ENCODE measurements at places on chromosomes 6 and 20.

DNA sequence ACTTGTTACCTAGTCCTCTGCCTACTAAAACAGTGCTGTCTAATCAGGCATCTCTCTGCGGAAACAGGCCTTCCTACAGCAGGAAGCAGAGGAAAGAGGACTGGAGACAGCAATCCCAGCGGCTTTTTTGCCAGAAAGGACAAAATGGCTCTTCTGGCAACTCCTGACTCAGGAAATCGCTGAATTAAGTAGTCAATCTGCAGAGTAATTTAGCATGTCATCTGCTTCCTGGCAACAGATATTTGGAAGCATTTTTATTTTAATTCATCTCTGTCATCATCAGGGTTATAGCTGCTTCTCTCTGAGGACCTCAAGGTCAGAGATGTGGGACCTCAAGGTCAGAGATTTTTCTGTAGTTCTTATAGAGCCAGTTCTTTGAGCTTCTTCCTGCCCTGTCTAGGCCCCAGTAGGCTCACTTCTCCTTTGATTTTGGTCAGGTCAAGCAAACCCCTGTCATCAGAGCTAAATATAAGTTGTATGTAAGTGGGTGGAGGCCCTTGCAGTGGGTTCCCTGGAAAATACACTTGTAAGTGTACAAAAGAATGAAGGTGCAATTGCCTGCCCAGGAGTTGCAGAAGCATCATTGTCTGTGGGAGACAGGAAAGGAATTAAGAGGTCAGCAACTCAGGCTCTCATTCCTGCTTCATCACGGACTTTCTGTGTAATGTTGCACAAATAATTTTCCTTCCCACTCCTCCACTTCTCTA lies 229.4 kb downstream of the ALDH8A1 start:
- DNase-seq: no peak

- no peak for DNase-seq
Observed at GRCh38 chr20:40046703-40047102, 642.3 kb downstream of the MAFB start.

DNA sequence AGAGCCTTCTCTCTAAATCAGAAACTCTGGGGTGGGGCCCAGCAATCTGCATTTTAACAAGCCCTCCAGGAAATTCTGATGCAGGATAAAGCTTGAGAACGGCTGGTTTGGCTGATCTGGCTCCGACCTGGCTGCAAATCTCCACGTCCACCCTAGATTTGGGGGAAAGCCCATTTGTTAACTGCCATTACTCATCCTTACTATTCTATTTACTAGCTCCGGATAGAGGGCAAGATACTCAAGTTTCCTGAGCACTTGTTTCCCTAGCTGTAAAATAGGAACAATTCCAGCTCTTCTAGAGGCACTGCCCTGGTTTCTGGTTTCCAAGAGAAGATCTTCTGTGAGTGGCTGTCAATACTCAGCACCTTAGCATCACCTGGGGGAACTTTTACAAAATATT lies 44.4 kb downstream of the DAAM2 start:
- DNase-seq: no peak

DNA sequence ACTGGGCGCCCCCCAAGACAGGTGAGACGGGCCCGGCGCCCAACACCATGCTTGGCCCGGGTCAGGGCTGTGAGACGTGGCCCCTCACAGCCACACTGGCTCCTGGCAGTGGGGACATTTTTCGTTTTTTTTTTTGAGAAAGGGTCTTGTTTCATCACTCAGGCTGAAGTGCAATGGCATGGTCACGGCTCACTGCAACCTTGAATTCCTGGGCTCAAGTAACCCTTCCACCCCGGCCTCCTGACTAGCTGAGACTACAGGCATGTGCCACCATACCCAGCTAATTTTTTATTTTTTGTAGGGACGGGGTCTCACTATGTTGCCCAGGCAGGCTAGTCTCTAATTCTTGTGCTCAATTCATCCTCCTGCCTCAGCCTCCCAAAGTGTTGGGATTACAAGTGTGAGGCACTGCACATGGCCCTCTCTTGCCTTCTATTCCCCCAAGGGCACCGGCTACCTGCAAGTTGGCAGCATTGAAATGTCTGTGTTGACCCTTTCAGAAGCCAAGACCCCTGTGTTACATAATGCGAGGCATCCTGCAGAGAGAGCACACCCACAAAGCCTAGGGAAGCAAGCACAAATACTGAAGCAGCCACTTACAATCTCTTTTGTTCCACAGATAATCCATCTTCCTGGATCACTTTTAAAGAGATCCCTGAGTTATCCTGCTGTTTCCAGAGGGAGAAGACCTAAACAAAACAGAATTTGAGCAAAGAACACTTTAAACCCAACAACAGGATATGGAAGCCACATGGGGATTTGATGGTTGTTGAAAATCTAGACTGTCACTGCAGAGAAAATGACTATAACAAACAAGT lies 57.5 kb upstream of the SLC4A11 start:
- no peak for DNase-seq

DNA sequence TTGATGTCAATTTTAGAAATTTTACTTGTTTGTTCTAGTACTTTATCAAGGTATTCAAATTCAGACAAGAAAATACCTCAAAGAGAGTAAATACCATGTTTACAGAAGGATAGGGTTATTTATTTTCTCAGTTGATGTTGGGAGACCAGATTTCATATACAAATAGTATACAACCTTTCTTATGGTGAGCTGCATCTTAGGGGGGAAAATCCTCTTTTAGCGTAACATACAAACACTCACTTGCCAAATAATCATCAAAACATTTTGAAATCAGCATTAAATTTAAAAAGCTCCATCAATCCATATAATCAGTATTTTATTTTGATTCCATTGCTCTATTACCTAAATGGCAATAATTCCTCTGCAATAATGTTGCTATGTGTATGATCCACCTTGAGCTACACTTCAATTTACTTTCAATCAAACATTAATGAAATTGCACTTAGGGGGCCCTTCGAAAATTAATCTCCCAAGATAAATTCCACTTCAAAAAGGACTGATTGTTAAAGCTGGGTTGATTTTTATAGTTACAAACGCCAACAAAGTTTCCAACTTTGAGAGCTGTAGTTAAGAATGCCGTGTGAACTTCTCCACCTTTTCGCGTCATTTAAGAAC lies 2.2 kb downstream of the NKX2-4 start:
- no peak for DNase-seq

- no peak for DNase-seq
Observed at GRCh38 chr6:57201718-57202117, 20.4 kb downstream of the RAB23 start.

DNA sequence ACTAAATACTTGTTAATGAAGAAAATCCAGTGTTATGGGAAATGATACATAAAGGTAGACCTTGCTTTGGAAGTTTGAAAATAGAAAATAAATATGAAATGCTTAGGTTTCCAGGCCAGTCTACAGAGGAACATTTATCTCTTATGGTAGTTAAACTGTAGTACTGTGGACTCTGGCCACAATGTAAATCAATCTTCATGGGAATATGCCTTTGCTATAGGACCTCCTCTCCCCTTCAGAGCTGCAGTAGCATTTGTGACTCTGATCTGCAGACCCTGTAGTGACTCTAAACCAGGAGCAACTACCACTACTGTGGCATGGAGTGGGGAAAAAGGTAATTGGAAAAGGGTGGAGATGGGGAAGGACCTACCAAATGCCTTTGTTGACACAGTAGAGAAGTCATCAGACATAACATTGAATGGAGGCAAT lies 4.5 kb downstream of the HSPA1A start:
- DNase-seq: no peak

DNA sequence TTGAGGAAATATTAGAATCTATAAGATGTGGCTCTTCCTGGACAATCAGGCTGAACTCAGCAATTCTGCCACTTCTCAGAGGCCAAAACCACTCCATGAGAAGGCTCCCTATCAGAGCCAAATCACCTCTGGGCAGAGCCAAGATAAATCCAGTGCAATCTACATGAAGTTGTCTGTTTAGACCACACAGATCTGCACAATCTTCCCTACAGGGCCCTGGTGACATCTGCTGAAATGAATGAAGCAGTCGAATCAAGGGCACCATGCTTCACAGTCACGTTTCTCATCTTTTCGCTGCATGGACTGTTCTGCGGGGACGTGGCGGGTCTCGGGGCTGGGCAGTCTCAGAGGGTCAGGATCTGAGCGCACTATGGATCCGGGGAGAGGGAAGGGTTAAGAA lies 60.1 kb upstream of the CD93 start:
- no peak for DNase-seq

GRCh38 chr6:49550492-49551077 lies at the start of gene C6orf141:
Gene C6orf141, plus strand, starts transcription at chr6:49550668. Its CDS starts 125 bp downstream, at chr6:49550793.
- no peak for DNase-seq

GRCh38 chr6:25714765-25715164 lies 39.8 kb upstream of the SLC17A4 start:
- no peak for DNase-seq

GRCh38 chr6:38503960-38504682 lies 135.6 kb downstream of the BTBD9 start:
- DNase-seq: no peak

DNA sequence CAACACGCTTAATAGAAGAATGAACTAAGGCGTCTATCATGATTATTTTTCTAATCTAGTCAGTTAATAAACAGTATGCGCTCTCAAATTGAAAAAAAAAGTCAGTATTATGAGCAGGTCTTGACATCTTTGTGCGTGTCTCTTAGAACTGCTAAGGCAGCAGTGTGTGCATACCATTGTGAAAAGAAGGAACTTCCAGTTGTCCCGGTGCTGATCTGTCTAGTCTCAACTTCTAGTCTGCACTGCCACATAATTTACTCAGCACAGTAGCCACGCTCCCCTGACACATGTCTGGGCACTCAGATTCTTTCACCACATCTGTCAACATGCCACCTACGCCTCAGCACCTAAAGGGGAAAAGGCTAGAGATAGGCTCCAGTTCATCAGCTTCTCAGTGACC lies 61.1 kb upstream of the SPDEF start:
- no peak for DNase-seq

- DNase-seq: peak; percentile 77
Observed at GRCh38 chr20:833450-834150, at the start of gene FAM110A. Gene FAM110A, plus strand, starts transcription at chr20:833715. Its CDS starts 11,090 bp downstream, at chr20:844805.

DNA sequence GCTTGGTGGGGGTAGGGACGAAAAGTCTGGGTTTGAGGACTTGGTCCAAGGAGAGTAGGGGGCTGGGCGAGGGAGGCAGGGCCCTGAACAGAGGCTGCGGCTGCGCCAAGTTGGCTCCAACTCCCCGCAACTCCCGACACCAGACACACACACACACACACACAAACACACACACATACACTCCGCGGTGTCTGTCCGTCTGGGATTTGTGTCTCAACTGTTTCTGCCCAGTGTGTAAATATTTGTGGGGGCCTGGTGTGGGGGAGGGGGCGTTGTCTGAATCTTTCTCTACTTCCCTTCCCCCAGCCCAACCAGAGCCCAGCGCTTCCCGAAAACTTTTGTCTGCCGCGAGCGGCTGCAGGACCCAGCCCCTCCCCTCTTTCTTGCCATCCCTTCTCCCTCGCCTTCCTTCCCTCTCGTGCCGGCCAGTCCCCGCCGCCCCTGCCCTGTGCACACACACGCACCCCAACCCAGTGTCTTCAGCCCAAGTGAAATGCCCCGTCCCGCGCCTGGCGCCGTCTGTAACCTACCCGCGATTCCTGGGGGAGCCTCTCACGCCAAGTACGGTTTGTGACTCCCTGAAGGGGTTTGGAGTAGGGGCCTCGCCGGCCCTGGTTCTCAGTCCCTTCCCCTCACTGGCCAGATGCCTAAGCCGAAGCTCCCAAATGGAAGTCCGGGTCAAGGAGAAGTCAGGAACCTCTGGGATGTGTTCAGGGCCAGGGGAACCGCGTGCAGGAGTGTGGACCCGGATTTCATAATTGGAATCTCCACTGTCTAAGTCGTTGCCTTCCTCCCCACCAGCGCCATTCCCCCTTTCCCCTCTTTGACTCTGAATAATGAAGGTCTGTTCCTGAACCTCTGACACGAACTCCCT lies 904 bp downstream of the MDFI start:
- DNase-seq: no peak

- no peak for DNase-seq
Observed at GRCh38 chr20:37921341-37921929, 18.5 kb downstream of the VSTM2L start.

DNA sequence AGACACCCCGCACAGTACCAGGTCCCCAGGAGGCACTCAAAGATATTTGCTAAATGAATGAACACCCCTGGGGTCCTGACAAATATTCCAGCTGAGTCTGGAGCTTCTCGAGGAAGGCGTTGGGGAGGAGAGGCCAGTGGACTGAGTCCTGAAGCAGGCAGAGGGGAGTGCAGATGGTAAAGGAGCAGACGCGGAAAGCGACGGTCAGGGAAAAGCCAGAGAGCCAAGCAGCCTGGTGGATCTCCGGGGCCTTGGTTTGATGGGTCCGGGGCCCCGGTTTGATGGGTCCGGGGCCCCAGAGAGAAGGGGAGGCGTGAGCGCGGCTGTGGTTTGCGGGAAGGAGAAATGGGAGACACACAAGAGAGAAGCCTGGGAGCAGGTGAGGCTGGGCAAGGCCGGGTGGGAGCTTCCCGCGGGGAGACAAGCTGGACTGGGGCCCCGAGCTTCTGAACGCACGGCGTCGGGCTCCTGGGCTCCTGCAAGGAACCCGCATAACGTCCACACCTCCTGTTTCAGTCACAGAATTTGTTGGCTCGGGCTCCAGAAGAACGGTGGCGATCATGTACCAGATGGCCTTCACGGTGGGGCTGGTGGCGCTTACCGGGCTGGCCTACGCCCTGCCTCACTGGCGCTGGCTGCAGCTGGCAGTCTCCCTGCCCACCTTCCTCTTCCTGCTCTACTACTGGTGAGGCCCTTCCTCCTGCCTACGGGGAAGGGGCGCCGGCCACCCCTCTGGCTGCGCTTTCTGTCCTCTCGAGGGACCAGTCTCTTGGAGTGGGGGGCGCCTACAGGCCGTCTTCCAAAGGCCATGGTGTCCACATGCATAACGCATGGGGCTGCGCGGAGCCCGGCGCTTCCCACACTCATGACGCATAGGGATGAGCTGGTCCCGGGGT lies 12.1 kb downstream of the SLC22A1 start:
- DNase-seq: no peak

GRCh38 chr6:112800439-112800838 lies 453.3 kb downstream of the RFPL4B start:
- no peak for DNase-seq

DNA sequence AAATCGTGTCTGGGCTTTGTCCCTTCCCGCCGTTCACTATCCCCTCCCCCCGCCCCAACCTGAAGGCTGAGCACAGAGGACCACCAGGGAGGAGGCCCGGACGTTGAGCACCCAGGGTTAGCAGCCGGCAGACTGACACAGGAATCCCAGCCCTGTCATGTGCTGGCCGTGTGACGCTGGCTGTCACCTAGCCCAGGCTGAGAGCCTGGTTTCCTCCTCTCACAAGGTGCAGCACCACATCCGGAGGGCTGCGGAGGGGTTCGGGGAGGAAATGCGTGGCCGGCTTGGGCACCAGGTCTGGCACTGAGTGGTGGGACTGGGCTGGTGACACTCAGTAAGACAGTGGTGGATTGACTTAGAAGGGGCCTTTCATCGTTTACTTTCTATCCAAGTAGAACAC lies 4.6 kb upstream of the LSM14B start:
- no peak for DNase-seq

- DNase-seq: no peak
Observed at GRCh38 chr6:116385459-116385802, 14.7 kb downstream of the DSE start.

DNA sequence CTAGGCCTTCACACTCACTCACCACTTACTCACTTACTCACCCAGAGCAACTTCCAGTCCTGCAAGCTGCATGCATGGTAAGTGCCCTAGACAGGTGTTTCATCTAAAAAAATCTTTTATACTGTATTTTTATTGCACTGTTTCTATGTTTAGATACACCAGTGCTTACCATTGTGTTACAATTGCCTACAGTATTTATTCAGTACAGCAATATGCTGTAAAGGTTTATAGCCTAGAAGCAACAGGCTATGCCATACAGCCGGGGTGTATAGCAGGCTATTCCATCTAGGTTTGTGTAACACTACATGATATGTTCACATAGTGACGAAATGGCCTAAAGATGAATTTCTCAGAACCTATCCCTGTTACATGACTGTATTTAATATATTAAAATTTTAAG lies 37.1 kb upstream of the KCNK5 start:
- no peak for DNase-seq

Measured in iPS DF 6.9 (cell line).